ENCODE measurements at places on chromosomes 1 and 21.

DNA sequence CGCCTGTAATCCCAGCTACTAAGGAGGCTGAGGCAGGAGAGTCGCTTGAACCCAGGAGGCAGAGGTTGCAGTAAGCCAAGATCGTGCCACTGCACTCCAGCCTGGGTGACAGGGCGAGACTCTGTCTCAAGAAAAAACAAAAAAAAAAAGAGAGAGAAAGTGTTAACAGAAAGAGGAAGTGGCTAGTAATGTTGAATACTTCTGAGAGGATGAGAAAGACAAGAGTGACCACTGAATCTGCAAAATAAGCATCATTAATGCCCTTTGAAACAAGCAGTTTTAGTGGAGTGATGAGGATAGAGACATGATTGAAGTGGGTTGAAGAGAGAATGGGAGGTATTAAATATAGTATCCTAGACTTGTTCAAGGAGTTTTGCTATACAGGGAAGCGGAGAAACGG is 11.7 kb downstream of the MPZ start:
- H3K4me3 ChIP-seq: no peak overlapping the region
- no peak overlapping the region for H3K27ac ChIP-seq

DNA sequence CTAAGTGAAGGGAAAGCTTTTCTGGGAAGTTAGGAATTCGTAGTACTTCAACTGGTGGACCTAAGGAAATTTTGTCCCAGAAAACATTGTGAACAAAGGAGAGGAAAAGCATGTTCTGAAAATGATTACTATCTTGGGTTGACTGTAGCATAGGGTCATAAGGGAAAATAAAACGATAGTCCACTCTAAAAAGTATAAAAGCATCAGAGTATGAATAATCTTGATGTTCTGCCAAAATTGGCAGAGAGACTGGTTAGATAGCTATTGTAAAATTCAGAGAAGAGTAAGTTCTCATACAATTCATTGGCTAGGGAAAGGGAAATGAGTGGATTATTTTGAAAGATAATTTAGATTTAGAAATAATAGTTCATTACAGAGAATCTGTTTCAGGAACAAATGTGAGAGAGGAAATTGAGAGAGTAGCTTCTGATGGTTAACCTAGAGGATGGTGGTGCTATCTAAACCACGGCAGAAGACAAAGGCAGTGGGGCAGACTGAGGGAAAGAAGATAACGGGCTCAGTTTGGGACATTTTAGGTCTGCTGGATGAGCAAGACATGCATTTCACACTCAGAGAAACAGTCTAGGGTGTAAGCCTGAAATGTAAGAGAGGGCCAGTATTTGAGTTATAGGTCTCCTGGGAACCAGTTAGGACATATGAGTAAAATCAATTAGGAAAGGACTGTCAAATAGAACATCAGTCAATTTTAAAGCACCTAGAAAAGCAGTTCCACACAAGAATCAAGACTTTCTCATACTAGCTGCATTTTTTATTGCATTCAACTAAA is 799.3 kb upstream of the CXADR start:
- DNase-seq: no peak
- H3K4me1 ChIP-seq: no peaks in the 10 kb centered on the region
- no peak overlapping the region for H3K4me3 ChIP-seq
- no peak overlapping the region for H3K27ac ChIP-seq

DNA sequence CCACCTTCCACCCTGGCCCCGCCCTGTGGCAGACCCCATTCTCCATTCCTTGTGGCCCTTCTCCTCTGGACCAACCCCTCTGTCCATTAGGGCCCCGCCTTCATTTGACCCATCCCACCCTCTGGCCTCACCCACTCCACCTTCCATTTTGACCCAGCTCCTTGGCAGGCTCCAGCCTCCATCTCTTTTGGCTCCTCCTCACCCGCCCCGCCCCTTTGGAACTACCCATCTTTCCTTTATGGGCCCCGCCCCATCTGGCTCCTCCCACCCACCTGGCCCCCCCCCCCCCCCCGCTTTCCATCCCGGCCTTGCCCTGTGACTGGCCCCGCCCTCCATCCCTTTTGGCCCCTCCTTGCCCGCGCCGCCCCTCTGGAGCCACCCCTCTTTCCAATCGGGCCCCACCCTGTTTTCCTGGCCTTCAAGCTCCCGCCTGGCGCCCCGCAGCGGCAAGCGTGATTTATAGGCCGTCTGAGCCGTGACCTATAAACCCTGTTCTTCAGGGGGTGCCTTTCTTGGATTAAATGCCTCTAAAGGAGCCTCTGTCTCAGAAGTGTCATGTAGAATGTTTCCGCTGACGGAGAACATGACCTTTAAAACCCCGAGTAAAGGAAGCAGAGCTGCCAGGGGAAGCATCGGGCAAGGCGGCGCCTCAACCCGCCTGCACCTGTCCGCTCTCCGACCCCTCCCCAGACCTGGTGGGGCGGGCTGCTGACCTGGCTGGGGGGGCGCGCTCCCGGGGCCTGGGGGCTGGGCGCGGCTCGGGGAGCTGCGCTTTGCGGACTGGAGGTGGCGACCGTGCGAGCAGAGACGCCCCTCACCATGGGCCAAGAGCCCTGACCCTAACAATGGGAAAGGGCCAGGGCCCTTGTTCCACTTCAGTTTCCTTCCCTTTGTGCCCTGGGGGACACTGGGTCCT is 178.0 kb downstream of the CAMTA1 start:
- no peak overlapping the region for H3K27ac ChIP-seq
- no peak for DNase-seq
- H3K27me3 ChIP-seq: peaks cover 3% of the 10 kb centered on the region
- H3K36me3 ChIP-seq: no peaks in the 10 kb centered on the region
- H3K4me3 ChIP-seq: no peak overlapping the region

DNA sequence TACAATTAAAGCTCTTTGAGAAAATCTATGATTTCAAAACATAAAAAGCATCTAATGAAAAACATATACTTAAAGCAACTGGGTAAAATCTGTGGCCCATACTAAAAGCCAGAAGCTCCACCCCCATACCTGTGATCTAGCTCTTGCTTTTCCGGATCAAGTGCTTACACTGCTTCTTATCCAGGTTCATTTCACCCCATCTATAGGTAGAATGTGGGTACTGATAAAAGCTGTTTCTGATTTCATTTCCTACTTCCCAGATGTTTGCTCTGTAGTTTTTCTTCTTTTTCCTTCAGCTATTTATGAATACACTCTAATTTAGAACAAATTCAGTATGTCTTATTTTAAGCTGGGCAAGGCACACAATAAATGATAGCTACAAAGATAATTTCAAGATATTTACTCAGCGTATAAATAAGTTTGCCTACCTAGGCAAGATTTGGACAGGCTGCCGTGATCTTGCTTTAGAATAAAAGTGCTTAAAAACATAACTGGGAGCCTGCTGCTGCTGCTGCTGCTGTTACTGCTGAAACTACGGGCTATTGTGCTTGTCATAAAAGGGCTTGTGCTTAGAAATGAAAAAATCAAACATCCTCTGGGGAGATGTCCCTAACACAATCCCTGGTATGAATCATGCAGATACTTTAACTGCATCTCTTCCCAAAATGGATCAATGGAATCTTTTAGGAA is 2.1 kb downstream of the SIPA1L2 start:
- no peaks in the 10 kb centered on the region for H3K27me3 ChIP-seq
- no peaks in the 10 kb centered on the region for H3K36me3 ChIP-seq

DNA sequence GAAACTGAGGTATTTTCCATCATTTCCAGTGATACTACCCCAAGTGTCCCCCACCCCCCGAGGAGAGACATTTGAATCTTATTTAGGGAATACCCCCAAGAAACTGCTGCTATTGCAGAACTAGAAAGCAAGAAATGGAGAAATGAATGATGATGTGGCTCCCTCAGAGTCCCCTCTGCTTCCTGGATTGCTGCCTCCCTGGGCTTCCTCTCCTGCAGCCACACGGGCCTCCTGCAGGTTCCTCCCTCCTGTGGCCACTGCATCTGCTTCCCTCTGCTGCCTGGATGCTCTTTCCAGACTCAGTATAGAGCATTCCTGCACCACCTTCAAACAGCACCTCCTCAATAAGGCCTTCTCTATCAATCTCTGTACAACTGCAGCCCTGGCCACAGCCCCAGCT is 69.3 kb downstream of the SLC25A24 start:
- no peak overlapping the region for H3K4me3 ChIP-seq
- H3K27me3 ChIP-seq: no peaks in the 10 kb centered on the region
- H3K27ac ChIP-seq: no peak overlapping the region
- no peaks in the 10 kb centered on the region for H3K4me1 ChIP-seq
- H3K36me3 ChIP-seq: no peaks in the 10 kb centered on the region
- DNase-seq: no peak

- H3K4me1 ChIP-seq: no peaks in the 10 kb centered on the region
- no peaks in the 10 kb centered on the region for H3K27me3 ChIP-seq
- H3K36me3 ChIP-seq: no peaks in the 10 kb centered on the region
- H3K4me3 ChIP-seq: no peak overlapping the region
- no peak for DNase-seq
- no peak overlapping the region for H3K27ac ChIP-seq
Observed at GRCh38 chr21:39502631-39503030, 50.9 kb downstream of the SH3BGR start.

DNA sequence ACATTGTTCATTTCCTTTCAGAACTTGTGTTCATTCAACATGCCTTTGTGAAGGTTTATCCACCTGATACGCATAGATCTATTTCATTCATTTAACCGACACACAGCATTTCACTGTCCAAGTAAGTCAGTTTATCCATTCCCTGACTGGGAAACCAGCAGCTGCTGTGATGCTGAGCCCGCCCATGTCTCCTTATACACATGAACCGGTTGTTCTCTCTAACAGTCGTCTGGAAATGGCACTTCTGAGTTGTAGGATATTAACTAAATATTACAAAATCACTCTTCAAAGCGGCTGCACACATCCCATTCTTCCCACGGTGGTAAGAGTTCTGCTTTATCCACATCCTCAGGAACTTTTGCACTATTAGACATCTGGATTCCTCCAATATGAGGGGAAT is 71.1 kb downstream of the NPHP4 start:
- no peak overlapping the region for H3K4me3 ChIP-seq
- no peak overlapping the region for H3K27ac ChIP-seq
- no peaks in the 10 kb centered on the region for H3K4me1 ChIP-seq
- H3K27me3 ChIP-seq: no peaks in the 10 kb centered on the region

DNA sequence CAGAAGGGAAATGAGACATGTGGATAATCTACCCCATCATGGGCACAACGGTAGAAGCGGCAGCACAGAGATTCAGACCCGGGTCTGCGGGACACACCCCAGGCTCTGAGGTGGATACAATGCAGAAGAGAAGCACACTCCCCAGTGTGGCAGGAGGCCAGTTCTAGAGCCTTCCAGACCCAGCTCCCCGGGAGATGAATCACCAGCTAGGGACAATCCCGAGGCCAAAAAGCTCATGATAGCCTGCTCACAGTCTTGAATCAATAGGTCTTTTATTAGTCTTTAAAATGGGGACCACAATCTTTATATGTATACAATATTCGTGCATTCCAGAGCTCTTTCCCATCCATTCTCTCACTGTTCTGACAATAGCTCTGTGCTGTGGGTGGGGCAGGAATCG is 57.3 kb upstream of the DIRAS3 start:
- H3K27me3 ChIP-seq: no peaks in the 10 kb centered on the region
- no peaks in the 10 kb centered on the region for H3K4me1 ChIP-seq
- DNase-seq: no peak
- H3K27ac ChIP-seq: no peak overlapping the region
- no peaks in the 10 kb centered on the region for H3K36me3 ChIP-seq

- no peak for DNase-seq
- H3K27ac ChIP-seq: no peak overlapping the region
- peaks cover 19% of the 10 kb centered on the region for H3K4me1 ChIP-seq
- no peak overlapping the region for H3K4me3 ChIP-seq
Observed at GRCh38 chr21:35504277-35504676, 455.2 kb upstream of the RUNX1 start.

DNA sequence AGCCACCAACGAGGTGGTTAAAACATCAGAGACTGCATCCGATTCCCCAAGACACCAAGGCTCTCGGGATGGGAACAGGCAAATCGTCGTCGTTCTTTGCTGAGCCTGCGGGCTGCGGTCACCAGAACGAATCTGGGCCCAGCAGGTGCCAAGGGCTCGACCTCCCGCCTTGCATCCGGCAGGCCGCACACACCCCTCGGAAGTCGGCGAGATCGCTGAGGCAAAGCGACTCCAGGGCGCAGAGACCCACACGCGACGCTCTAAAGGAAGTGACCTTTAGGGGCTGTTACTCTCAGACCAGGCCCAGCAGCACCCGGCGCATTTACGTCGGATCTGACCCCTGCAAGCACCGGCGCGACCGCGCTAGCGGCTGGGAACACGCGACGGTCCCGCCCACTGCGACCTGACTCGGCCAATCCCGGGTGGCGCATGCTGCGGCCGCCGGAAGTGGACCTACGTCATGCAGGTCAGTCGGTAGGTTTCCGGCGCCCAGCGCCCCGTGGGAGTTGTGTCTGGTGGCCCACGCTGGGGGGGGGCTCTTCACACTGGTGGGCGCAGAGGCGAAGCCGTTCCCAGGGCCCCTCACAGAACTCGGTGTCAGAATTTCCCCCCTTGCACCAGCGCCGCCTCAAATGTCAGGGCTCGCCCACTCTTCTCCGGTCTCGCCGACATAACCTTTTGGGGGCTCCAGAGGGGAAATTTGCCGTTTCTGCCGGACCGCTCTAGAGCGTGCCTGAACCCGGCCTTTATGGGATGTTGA is 7.5 kb upstream of the PARK7 start:
- peak overlapping the region; percentile 85 for H3K4me3 ChIP-seq
- H3K27ac ChIP-seq: peak overlapping the region; percentile 75
- peak; percentile 65 for DNase-seq
- H3K4me1 ChIP-seq: peaks cover 44% of the 10 kb centered on the region
- H3K27me3 ChIP-seq: no peaks in the 10 kb centered on the region

GRCh38 chr21:38995731-38996130 is 187.5 kb downstream of the PSMG1 start:
- H3K36me3 ChIP-seq: no peaks in the 10 kb centered on the region
- H3K4me1 ChIP-seq: no peaks in the 10 kb centered on the region

DNA sequence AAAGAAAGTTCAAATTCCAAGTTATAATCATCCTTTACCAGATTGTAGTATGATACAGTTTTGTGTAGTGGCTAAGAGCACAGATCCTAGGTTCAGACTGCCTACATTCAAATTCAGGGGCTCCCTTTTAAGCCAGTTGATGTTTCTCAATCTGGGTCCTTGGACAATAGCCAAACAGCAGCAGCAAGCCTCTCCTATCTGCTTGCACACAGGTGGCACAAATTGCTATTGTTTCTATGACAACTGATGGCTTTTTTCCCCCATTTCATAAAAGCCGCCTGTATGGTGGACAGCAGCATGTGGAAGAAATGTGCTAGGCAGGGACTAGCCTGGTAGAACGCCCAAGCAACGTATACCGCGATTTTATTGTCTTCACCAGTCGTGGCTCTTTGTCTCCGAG is 76.5 kb downstream of the S1PR1 start:
- no peak overlapping the region for H3K27ac ChIP-seq
- DNase-seq: no peak
- H3K4me3 ChIP-seq: no peak overlapping the region
- H3K4me1 ChIP-seq: peaks cover 44% of the 10 kb centered on the region
- no peaks in the 10 kb centered on the region for H3K36me3 ChIP-seq
